ENCODE measurements at places on chromosomes 13 and 19.

DNA sequence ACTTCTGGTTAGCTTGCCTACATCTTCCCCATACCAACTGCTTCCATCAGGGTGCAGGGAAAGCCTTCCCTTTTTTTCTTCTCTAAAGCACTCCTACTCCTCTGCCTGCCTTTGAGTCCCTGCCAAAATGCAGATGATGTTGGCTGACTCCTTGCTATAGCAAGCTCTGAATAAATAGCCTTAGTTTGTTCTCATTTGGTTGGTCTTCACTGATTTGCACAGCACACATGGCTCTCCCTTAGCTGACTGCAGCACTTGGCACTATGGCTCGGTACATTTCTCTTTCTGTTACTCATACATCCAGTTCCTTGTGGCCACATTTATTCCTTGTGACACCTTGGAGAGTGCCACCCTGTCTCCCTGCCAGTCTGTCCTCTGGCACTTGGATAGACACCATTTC, 249.8 kb downstream of the DCLK1 start:
- no peak for DNase-seq
- H3K4me1 ChIP-seq = no peaks in the 10 kb centered on the region
- H3K36me3 ChIP-seq = no peaks in the 10 kb centered on the region

- no peak overlapping the region for H3K27ac ChIP-seq
- no peaks in the 10 kb centered on the region for H3K27me3 ChIP-seq
- no peak overlapping the region for H3K4me3 ChIP-seq
- peaks cover 53% of the 10 kb centered on the region for H3K36me3 ChIP-seq
- no peaks in the 10 kb centered on the region for H3K4me1 ChIP-seq
- DNase-seq = no peak
Observed at GRCh38 chr19:49793561-49793840, 19.6 kb downstream of the FUZ start.

DNA sequence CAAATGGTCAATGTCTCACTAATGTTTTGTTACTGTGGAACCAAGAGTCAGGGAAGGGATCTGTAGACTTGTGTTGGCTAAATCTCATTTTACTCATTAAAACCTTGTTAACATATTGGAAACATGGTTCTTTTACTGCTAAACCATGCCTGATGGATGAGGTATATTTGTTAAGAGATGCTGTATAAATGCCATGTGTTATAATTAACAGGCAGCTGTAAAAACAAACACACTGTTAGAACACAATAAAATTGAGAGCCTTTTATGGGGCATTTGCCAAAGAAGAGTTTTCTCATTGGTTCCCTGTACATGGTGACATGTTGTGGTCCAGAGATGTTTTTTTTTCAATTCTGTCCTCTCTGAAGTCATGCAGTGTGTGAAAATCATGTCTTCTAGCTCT, 121.9 kb downstream of the ESD start:
- H3K4me1 ChIP-seq = no peaks in the 10 kb centered on the region
- no peak overlapping the region for H3K4me3 ChIP-seq
- no peak for DNase-seq

- no peak overlapping the region for H3K27ac ChIP-seq
- no peaks in the 10 kb centered on the region for H3K4me1 ChIP-seq
- no peaks in the 10 kb centered on the region for H3K27me3 ChIP-seq
- no peak overlapping the region for H3K4me3 ChIP-seq
- H3K36me3 ChIP-seq = no peaks in the 10 kb centered on the region
- DNase-seq = no peak
Observed at GRCh38 chr19:7137120-7137519, 67.6 kb downstream of the ZNF557 start.

- peaks cover 70% of the 10 kb centered on the region for H3K36me3 ChIP-seq
- H3K27ac ChIP-seq = no peak overlapping the region
- H3K27me3 ChIP-seq = no peaks in the 10 kb centered on the region
- H3K4me1 ChIP-seq = no peaks in the 10 kb centered on the region
- H3K4me3 ChIP-seq = no peak overlapping the region
- no peak for DNase-seq
Observed at GRCh38 chr19:10321417-10321797, 5.6 kb upstream of the FDX2 start.

Measured in RWPE2 (cell line).